ENCODE measurements at places on chromosomes 5 and 9. TPM values are rescaled to one million over a fixed set of nuclear protein-coding genes. Genes with fewer than 3 reads are reported as not detected.

The PCDHB13 gene
- 10.6 TPM for total RNA-seq

The ATG12 gene
- 51.9 TPM for total RNA-seq

The KDM4C gene
- 33.9 TPM for total RNA-seq

The GOLGA2 gene
- 42.5 TPM for total RNA-seq

The CARTPT gene
- total RNA-seq, result 0.74 TPM

The FSD1L gene
- total RNA-seq, result 112 TPM

The DIRAS2 gene
- total RNA-seq, result 31.5 TPM

The PTPRD gene
- 205 TPM for total RNA-seq

The GLRA1 gene
- not detected for total RNA-seq

The LCN15 gene
- not detected for total RNA-seq

The SPARC gene
- total RNA-seq, result 124 TPM

The OCLN gene
- 6.9 TPM for total RNA-seq

The ESM1 gene
- 0.49 TPM for total RNA-seq

The ANKS6 gene
- 3.4 TPM for total RNA-seq

The PCDHGA6 gene
- 9.6 TPM for total RNA-seq

The GALNT12 gene
- total RNA-seq, result 3.2 TPM

The ANKRD55 gene
- 1.2 TPM for total RNA-seq

The SPINK4 gene
- total RNA-seq, result not detected

The GRAMD2B gene
- 8.6 TPM for total RNA-seq

The BAG1 gene
- 36.6 TPM for total RNA-seq

The PCDHGA12 gene
- 7.9 TPM for total RNA-seq

The INSYN2B gene
- 0.74 TPM for total RNA-seq

The MROH2B gene
- not detected for total RNA-seq

The HRH2 gene
- total RNA-seq, result 3.0 TPM

The ASPN gene
- 5.9 TPM for total RNA-seq

The FOXD4L3 gene
- total RNA-seq, result not detected

The PCDHA8 gene
- total RNA-seq, result 7.6 TPM

The PDCD1LG2 gene
- 0.25 TPM for total RNA-seq

The C9orf50 gene
- total RNA-seq, result not detected

The TAF7 gene
- 74.5 TPM for total RNA-seq

The TEX48 gene
- not detected for total RNA-seq

The SLC25A2 gene
- not detected for total RNA-seq

The RAD1 gene
- 25.1 TPM for total RNA-seq

The EXD3 gene
- 14.0 TPM for total RNA-seq

The NTNG2 gene
- 4.9 TPM for total RNA-seq

The SLCO4C1 gene
- 0.49 TPM for total RNA-seq

The RAPGEF1 gene
- total RNA-seq, result 49.9 TPM

The UGT3A1 gene
- not detected for total RNA-seq

The RECK gene
- total RNA-seq, result 8.6 TPM

The TCOF1 gene
- total RNA-seq, result 11.3 TPM

The IFNA1 gene
- total RNA-seq, result not detected

The NPR3 gene
- total RNA-seq, result 15.2 TPM

Measured in temporal lobe (tissue), 4 donors.